ENCODE measurements at places on chromosomes 4 and X.

- no peak for DNase-seq
Measured at GRCh38 chrX:131821945-131822622, 201.0 kb upstream of the STK26 start.

- no peak for DNase-seq
Measured at GRCh38 chrX:21559417-21559816, 98.7 kb downstream of the KLHL34 start.

- DNase-seq: no peak
Measured at GRCh38 chrX:69088171-69088938, 76.9 kb downstream of the PJA1 start.

DNA sequence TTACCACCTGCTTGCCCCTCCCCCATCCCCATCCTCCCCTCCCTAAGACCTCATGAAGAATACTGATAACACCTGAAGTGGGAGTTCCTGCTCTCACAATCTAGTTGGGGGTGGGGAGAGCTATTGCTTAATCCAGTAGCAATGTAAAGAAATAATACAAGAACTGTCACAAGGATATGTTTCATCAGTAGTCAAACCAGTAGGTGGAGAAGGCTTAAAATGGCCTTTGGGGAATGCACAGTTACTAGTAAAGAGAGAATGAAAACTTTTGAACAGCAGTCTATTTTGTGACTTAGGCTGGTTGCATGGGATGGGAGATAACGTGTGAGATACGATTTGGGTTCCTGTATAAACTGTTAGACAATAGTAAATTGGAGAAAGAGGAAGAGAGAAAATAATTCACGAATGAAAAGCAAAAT lies 6.0 kb downstream of the GALNT7 start:
- DNase-seq: no peak

DNA sequence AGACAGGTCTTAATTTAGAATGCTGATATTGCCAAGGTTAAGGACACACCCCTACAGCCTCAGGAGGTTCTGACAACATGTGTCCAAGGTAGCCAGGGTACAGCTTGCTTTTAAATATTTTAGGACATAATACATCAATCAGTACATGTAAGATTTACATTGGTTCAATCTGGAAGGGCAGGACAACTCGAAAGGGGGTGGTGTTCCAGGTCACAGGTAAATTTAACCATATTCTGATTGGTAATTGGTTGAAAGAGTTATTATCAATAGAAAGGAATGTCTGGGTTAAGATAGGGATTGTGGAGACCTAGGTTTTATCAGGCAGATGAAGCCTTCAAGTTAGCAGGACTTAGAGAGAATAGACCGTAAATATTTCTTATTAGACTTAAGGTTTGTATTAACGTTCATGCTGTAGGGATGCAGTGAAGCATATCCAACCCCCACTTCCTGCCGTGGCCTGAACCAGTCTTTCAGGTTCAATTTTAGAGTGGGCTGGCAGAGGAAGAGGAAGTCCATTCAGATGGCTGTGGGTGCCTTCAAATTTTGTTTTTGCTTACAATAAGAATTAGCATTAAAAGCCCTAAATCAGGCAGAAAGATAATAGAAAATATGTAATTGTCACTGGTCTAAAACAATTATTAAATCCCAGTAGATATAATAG lies 136.5 kb upstream of the GALNTL6 start:
- DNase-seq: no peak

DNA sequence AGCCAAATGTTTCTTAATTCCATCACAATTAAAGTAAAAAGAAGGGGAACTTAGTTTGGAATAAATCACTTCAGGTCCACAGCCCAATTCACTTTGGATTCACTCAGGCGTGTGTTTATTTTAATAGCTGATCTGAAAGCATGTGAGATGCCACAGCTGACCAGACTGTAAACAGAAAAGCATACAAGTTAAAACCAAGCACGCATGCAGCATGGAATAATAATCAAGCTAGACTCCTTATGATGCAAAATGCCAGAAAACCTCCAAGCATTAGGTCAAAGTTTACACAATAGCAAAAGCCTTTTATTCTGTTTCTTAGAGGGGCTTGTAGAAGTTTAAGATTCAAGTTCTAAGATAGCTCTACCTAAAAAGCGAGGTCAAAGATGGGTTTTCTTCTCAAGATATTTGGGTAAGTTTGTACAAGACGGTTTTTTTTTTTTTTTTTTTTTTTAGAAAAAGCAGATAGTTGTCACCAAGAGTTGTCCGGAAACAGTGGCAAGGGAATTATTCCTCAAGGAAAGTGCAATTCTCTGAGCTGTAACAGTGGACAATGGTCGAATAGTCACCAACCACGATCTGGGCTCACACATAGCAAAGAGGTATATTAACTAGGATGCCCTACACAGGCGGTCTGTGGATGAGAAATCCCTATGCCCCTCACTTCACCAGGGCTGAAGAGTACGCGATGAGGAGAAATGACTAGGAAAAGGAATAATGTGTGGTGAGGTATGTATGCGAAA lies 763 bp upstream of the PRRG1 start:
- DNase-seq: peak; percentile 20

GRCh38 chrX:77945910-77946545 lies 23.4 kb downstream of the PGAM4 start:
- DNase-seq: no peak

GRCh38 chrX:153909024-153909979 lies 4.8 kb downstream of the AVPR2 start:
- no peak for DNase-seq

GRCh38 chr4:158912390-158912789 lies 143.6 kb downstream of the FNIP2 start:
- DNase-seq: no peak

GRCh38 chr4:66662620-66663019 lies 882.7 kb downstream of the CENPC start:
- no peak for DNase-seq

GRCh38 chr4:132382243-132382642 lies 766.9 kb upstream of the PCDH10 start:
- no peak for DNase-seq

DNA sequence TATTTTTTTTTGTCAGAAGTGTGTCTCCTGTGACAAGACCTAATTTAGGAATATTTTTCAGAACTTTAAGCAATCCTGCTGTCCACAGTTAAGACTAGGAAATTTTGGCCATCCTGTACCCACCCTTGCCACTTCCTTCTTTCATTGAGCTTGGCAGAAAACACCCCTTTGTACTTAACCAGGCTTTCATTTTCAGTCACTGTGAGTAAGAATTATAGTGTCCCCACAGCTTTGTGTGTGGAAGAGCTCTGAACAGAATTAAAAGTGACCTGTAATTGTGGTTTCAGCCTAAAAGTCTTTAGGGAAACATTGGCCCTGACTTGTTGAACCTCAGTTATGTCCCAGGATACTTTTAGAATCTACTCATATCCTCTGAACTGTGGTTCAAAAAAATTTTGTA lies 153.7 kb upstream of the BMP3 start:
- DNase-seq: no peak

GRCh38 chrX:108736509-108737479 lies at the start of gene IRS4:
Gene IRS4, minus strand, starts transcription at chrX:108736563.
- no peak for DNase-seq

- no peak for DNase-seq
Measured at GRCh38 chr4:100366213-100366612, 151.6 kb downstream of the EMCN start.

DNA sequence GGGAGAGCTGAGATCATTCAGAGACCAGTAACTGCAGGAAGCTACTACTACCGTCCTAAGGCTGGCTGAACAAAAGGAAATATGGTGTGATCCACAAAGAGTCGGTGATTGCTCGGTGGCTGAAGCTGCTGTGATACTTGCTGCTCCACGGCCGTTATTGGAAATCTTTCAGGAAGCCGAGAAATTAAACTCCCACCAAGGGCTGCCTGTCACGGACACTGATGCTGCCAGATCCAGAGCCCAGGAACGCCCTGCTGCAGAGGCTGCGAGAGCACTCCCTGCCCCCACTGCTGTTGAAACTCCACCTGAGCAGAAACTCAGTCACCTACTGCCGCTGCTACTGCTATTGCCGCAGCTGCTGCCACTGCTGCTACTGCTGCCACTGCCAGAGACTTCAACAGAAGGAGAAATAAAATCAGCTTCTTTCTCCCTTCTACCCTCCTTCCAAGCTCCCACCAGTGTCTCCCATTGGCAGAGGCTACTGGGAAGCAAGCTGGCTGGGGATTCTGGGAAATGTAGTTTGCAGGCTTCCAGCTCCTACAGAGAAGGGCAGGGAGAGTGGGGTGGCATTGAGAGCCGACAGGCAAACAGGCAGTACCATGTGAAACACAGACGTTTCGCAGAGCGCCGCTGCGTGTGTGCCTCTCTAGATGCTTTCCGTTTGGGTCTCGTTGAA lies 126.0 kb upstream of the ENPP6 start:
- DNase-seq: peak; percentile 72

- DNase-seq: no peak
Measured at GRCh38 chr4:7104366-7105031, 36.6 kb upstream of the GRPEL1 start.

DNA sequence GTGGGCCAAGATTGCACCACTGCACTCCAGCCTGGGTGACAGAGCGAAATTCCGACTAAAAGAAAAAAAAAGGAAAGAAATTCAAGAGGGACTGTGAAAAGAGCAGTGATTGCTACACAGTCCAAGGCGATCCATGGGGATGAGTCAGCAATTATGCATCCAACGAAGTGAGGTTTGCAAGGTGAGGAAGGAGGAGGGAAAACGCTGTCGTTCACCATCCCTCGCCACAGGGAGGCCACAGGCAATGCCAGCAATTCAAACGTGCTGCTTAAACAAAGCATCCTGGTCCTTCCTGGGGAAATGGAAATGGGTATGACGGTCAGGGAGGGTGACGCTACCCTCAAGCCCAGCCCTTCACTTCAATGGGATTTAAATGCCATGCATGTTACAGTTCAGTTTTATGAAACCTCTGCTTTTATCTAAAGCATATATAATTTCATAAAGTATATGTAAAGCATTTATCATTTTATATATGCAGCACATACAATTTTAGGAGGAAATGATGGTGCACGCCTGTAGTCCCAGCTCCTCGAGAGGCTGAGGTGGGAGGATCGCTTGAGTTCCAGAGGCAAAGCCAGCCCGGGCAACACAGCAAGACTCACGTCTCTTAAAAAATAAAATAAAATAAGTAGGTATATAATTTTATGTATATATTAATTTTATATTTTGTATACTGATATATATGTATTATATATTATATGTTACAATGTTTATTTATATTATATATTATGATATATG lies 108.7 kb downstream of the DHRSX start:
- no peak for DNase-seq

DNA sequence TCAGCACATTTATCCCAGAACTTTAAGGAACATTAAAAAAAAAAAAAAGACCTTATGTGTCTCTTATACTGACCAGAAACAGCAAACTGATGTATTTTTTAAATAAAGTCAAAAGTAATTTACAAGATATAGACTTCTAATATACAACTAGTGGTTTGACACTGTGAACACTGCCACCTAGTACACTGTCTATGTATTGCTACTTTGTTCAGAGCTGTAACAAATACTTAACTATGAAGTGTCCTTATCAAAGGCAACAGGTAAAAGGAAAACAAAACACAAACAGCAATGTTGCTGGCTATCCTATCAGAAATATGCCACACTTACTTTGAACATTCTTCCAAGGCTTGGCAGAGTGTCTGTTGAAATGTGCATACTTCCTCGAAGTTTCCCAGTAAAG lies 60.4 kb downstream of the CD40LG start:
- DNase-seq: peak; percentile 12

DNA sequence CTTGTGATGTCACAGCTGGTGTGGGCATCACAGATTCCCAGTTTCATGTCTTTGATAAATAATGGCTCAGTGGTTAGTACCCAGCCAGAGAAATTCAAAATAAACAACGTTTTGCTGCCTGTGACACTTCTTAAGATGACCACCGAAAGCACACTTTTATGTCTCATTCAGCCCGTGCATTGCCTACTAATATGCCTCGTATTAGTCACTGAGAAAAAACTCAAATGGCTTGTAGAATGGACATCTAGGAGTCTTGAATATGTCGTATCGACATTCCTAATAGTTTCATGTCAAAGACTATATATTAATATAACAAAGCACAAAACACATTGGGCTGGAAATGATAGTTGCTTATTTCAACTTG lies 103.9 kb upstream of the FAT1 start:
- DNase-seq: no peak

GRCh38 chrX:39582091-39582490 lies 515.7 kb downstream of the BCOR start:
- DNase-seq: no peak

DNA sequence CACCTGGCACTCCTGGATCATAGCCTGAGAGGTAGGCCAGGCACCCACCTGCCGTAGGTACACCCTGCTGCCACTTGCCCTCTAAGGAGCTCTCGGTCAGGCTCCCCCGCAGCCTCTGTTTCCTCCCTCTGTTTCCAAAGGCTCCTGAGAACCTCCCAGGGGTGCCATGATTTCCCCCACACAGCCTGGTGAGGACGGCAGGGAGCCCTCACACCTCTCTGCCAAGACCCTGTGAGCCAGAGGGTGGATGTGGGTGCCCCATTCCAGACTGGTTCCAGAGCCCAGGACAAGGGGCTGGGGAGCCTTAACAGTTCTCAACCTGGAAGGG lies 1.6 kb upstream of the ABLIM2 start:
- no peak for DNase-seq

GRCh38 chr4:8159537-8160232 lies 1.1 kb upstream of the ABLIM2 start:
- no peak for DNase-seq

Data from NCI-H526 treated with DMSO at 0.1 percent for 48 hours (cell line).